ENCODE measurements at places on chromosomes 5 and 9.

DNA sequence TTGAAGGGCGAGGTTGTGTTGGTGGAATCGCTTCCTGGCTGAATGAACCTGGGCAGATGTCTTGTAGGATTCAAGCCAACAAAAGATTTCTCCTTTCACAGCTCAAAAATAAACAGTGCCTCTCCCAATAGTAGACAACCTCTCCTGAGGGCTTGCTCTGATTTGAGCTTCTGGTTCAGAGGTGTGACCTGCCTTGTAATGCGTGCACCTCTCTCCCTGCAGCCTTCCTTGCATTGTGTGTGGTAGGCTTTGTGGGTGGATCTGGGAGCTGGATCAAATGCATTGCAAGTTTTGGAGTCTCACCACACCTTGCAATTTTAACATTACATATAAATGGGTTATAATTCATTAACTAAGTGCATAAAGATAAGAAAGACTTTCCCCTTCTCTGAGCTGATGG lies 96.9 kb upstream of the PTCH1 start:
- no peak for DNase-seq

GRCh38 chr9:18601956-18602355 lies 128.0 kb downstream of the ADAMTSL1 start:
- no peak for DNase-seq

DNA sequence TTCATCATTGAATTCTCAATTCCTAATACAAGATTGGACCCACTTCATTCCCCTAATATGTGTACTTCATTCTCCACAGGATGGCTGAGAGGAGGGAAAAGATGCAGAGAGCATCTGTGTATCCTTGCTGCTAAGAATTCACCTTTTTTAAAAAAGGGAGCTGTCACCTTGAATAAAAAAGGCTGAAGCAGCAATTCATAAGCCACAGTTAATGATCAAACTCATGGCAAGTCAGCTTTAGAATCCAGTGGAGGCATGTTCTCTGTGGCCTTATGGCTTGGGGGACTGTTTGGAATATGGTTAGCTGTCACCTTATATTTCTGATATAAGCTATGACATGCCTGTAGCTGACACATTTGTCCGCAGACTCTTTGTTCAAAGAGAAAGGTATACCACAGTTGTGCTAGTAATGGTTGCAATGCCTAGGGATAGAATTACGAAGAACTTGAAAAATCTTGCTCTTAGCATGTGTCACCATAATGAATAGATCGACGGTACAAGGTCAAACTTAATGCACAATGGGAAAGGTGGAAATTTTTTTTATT lies 256.8 kb upstream of the TNC start:
- no peak for DNase-seq

DNA sequence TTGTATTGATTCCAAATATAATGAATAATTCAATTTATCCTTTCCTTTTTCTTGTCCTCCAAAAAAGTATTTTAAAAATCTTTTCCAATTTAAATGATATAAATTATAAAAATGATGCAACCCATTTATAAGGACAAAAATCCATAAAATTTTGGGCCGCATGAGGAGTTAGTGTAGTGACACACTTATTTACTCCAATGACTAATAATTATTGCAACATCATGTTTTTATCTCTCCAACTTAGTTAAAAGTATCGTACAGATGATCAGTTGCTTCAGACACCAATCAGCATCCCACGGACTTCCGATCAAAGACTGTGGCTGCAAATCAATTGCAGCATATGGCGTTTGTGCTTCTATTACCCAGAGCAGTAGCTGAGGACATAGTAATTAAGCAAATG lies 58.6 kb downstream of the HTR4 start:
- DNase-seq = no peak

- no peak for DNase-seq
Observed at GRCh38 chr9:17117372-17117771, 17.5 kb upstream of the CNTLN start.

- no peak for DNase-seq
Observed at GRCh38 chr5:173719731-173720082, 103.3 kb upstream of the BOD1 start.

DNA sequence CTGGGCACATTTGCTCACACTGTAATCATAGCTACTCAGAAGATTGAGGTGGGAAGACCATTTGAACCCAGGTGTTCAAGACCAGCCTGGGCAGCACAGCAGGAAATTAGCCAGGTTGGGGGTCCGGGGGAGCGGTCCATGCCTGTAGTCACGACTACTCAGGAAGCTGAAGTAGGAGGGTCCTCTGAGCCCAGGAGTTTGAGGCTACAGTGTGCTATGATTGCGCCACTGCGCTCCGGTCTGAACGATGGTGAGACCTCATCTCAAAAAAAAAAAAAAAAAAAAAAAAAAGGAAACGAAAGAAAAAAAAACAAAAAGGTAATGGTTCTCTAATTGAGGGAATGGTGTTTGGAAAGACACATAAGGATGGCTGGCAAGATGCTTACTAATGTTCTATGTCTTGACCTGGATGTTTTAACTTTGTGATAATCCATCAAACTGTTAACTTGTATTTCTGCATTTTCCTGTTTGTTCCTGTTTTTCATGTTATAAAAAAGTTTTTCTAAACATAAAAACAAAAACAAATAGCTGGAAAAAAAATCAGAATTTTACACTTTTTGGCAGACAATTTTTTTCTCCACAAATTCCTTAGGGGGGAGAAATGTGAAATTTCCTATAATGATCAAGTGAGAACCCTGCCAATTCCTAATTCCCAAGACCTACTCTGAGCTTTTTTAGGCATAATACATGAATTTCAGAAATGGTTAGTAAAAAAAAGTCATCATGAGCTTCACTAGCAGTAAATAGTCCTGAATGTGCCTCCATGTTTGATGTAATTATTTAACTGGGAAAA lies 96.9 kb downstream of the DENND1A start:
- no peak for DNase-seq

DNA sequence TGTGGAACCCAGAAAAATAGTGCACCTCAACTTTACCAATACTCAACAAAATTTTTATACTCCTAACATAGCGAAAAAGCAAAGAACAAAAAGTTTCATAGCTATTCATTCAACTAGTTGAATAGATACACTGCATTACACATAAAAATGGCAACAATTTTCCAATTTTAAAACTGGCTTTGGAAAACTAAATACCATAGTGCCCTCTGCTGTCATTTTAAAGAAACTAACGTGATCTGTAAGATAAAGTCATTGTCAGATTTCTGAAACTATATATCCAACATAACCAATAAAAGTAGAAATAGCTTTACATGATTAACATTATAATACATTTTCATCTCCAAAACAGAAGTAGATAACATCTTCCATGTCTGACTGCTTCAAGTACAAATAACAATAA lies 31.6 kb downstream of the DTWD2 start:
- no peak for DNase-seq

- DNase-seq = no peak
Observed at GRCh38 chr5:19902316-19902934, 85.6 kb downstream of the CDH18 start.

DNA sequence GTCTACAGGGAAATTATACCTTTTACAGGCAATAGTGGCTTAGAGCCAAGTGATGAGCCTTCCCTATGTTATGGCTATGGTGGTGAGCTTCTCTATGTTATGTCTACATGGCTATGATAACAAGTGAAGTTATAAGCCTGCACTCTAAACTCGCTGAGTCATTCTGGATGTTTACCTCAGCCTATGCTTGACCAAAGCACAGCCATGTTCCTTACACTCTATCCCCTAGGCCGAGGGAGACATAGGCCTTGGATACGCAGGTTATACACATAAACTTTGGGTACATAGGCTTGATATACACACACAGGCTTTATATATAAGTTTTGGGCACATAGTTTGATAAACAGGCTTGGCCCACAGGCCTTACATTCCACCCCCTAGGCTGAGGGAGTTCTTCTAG lies 13.8 kb downstream of the DMAC1 start:
- no peak for DNase-seq

- DNase-seq = no peak
Observed at GRCh38 chr9:2263665-2264064, 248.5 kb downstream of the SMARCA2 start.

GRCh38 chr5:122719991-122720746 lies 54.7 kb upstream of the SNX2 start:
- DNase-seq = no peak

- no peak for DNase-seq
Observed at GRCh38 chr5:124738681-124739633, 7.5 kb downstream of the ZNF608 start.

DNA sequence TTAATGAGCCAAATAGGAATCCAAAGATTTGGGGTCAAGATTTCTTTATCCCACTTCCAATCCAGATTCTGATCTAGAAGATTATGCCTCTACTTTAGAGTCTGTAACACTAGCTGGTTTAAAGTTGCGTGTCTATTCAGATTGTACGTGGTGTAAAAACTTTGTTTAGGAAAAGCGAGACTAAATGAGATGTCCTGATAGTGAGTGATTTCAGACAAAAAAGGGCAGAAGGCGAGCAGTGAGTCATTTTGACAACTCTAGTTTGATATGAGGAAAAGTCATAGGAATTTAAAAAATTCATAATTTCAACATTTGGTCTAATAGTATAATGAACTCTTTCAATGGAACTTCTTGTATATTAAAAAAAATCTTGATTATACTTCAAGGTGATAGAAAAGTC lies 119.6 kb upstream of the KLF9 start:
- DNase-seq = no peak

DNA sequence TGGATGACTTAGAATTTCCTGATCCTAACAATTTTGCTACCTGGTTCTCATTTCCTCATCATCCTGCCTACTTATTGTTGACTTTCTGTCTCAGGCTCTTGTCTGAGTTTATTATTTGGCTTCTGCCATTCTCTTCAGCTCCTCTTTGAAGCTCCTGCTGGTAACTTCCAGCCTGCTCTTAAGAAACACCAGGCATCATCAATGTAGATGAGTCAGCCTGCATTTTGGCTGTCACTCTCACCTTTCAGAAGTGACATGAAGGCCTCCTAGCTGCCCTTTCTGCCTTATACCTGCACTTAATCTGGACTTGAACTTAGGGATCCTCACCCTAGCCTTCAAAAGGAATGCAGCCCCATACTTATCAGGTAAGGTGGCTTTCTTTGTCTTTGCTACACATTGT lies 551.8 kb upstream of the ZNF608 start:
- DNase-seq = no peak

DNA sequence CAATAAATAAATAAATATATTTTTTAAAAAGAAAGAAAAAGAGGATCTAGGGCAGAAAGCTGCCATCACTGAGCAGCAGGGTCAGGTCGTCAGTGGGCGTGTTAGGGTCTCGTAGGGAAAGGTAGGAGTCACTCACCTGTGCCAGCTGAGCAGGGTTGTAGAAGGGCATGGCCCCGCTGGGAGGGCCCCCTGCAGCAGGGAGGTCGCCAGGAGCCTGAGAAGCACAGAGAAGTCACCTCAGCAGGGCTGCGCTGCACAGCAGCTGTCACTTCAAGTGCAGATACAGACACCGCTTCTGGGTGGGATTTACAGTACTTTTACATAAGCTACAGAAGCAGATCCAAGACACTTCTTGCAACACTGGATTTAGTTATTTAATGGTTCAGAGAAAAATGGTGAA lies 4.0 kb upstream of the INPP5E start:
- DNase-seq = no peak

DNA sequence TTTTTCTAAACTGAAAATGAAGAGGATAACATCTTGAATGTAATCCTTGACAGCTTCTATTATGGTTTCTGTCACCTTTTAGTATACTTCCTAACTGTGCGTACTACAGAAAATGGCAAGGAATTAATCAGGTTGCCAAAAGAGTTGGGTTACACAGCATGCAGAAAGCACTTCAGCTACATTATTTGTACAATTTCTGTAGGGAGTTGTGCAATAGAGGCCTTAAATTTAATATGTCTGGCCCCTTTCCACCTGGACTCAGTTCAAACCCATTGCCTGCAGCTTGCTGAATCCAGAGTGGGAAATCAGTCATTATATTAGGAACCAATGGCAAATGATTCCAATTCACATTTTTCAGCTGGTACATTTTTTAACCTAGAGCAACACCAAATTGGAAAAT lies 549.7 kb downstream of the CSNK1G3 start:
- no peak for DNase-seq

GRCh38 chr9:19510907-19511306 lies 102.1 kb downstream of the ACER2 start:
- DNase-seq = no peak

- DNase-seq = no peak
Observed at GRCh38 chr9:33158843-33159776, 8.0 kb downstream of the B4GALT1 start.

DNA sequence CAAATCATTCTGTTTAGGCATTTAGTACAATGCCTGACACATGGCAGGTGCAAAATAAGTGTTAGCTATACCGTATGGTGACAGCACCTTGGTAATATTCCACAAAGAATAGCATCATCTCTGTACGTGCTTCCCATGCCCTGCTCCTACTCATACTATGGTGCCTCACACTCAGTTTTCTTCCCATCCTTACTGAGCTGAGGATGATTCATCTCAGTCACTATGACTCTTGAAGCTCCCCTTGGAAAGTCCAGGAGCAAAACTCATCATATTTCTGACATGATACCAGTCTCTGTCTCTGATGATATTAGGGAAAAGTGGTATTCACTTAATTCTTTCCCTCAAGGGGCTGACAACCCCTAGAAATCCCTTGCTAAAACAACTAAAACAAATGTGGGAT lies 423.3 kb downstream of the EFNA5 start:
- DNase-seq = no peak

DNA sequence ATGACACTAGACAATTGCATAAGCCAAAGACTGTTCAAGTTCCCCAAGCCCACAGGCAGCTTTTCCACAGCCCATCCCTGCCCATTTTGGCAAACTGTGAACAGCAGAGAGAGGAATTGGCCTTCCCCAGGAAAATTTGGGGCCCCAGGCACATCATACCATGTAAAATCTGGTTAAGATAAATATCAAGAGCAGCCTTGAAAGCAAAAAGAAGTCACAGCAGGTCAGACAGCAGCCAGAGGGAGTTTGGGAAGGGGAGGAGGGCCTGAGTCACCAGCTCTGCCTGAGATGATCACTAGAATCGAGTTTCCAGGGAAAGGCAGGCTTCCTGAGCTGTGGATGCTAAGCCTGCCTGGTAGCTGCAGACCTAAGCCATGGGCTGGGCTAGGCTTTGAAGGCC lies 179.2 kb downstream of the RFK start:
- no peak for DNase-seq

GRCh38 chr9:94443032-94443722 lies 111.7 kb upstream of the PCAT7 start:
- DNase-seq = no peak

Data from glomerular endothelial cell (primary cell).